Activated T-cell treated with anti-CD3 and anti-CD28 coated beads, Interleukin-2, amount 50 U/mL, for 24 hours (primary cell): ENCODE measurements at places on chromosomes 12 and 14.

- no peak for DNase-seq
Observed at GRCh38 chr14:79724934-79725717, 486.2 kb downstream of the DIO2 start.

DNA sequence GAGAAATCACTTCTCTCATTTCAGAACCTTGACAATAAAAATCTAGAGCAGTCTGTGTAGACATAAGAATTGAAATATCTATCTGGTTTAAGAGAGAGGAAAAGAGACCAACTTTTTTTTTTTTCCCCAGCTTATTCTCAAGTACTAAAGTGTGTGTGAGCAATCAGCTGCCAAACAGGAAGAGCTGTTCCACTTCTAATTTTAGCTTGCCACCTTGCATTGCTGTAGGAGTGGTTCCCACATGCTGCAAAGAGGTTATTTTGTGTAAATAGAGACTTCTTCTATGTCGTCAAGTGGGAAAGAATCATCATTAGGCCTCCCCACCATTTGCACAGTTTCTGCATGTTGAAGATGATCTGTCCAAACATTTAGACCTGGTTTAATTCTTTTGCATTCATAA, 142.6 kb downstream of the NPAS3 start:
- no peak for DNase-seq

- DNase-seq = no peak
Observed at GRCh38 chr14:96182546-96182945, 22.1 kb upstream of the BDKRB2 start.

DNA sequence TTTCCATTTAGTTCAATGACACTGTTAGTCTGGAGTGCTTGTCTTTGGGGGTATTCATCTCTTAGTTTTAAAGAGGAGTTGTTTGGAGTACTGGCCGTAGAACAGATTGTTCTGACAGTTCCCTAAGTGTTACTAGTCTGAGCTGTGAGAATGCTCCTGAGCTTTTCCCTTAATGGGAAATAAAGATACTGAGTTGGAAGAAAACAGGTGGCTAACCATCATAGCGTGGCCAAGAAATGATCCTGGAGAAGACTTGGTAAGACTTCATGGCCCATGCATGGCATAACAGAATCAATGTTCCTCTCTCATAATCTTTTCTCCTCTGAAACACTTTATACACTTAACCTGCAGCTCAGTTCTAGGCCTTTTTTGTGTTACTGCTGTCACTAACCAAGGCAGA, 6.2 kb downstream of the CALM1 start:
- DNase-seq = no peak

DNA sequence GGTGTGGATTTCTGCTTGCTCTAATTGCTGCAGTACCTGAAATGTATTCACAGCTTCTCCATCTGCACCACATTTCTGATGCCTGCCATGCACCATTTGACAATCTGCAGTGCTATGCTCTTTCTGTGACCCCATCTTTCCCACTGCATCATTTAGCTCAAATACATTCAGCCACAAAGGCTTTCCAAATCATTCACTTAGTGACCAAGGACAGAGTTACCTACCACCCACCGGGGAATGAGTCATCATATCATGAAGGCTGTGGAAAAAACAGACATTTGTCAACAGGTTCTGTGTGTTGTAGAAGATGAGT, 465.5 kb upstream of the ATP2B1 start:
- no peak for DNase-seq

DNA sequence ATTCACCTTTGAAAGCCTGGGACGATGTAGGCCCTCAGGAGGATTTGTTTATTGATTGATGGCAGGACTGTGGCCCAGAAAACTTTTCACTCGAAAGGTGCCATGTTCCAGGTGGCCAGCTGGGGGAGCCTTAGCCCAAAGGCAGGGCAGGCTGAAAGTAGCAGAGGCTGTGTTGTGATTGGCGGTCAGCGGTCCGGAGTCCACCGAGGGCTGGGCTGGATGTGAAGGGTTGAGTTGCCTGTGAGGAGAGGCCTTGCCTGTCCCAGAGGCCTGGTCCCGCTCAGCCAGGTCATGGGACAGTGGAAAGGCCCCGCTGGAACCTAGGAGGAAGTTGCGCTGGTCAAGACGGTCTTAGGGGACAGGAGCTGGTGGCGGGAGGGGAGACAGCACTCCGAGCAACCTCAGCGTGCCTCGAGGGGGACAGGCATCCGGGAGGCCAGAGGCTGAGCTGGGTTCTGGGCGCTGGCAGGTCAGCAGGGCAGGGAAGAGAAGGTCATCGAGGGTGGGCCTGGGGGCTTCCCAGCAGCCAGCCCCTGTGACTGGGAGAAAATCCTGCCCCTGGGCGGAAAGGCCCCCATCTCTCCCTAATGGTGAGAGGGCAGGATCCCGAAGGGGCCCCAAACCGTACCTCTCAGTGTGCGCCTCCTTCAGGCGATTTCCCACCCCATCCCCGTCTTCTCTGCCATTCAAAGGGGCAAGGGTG, 26.3 kb downstream of the CMA1 start:
- peak; percentile 67 for DNase-seq

DNA sequence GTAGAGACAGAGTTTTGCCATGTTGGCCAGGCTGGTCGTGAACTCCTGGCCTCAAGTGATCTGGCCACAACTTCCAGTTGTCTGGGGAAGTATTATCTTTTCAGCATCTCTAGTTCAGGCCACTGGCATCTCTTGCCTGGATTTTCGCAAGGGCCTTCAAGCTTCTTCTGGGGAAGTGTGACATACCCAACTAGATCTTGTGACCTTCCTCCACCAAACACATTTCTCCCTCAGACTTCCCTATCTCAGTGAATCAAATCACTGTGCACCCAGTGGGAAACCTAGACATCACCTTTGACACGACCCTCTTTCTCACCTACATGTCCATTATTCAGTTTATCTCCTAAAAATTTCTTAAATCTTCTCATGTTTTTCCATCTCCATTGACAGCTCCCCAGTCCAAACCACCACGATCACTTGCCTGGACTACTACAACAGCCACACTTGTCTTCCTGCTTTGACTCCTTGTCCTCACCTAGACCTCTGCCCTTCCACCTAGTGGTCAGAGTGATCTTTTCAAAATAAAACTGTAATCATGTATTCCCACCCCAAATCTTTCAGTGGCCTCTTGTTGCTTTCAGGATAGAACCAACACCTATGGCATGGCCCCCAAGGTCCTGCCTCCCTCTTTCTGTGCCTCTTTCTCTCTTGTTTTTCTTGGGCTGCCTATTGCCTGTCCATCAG, 3.3 kb downstream of the EEF1AKMT3 start:
- DNase-seq = no peak
